ENCODE measurements at places on chromosomes 6 and 20.

DNA sequence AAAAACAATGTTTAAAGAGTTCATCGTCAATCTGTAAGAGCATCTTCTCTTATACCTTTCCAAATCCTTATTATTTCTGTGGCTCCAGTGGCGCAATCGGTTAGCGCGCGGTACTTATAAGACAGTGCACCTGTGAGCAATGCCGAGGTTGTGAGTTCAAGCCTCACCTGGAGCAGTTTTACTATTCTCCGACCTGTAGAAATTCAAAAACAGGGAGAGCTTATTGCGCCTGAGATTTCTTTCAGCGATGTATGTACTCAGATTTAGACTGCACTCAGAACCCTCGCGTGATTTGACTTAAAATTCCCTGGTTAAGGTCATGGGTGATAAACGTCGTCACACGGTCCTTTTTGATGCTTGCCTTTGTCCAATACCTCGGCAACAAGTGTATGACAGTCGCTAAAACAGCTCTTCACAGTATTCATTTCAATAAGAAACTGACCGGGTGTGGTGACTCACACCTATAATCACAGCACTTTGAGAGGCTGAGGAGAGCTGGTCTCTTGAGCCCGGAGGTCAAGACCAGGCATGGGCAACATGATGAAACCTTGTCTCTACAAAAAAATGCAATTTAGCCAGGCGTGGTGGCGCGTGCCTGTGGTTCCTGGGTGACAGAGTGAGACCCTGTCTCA lies 11.9 kb downstream of the GPX5 start:
- DNase-seq: no peak

DNA sequence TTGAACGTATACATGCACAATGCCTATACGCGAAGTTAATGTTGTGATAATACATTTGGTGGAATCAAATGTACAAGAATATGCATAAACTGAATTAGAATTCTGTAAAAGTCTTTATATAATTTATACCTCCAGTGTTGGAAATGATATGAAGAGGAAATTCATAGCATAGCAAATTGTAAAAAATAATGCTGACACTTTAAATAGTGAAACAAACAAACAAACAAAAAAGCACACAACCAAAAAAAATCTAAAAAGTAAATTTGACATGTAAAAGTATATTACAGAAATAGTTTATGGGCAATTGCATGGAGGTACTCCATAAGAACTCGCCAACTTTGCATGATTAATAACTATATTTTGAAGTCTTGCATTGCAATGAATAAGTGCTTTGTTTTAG lies 780.9 kb downstream of the TBC1D32 start:
- no peak for DNase-seq

- DNase-seq: no peak
These were observed 148.3 kb upstream of the IMPG1 start for GRCh38 chr6:76220805-76221204.

DNA sequence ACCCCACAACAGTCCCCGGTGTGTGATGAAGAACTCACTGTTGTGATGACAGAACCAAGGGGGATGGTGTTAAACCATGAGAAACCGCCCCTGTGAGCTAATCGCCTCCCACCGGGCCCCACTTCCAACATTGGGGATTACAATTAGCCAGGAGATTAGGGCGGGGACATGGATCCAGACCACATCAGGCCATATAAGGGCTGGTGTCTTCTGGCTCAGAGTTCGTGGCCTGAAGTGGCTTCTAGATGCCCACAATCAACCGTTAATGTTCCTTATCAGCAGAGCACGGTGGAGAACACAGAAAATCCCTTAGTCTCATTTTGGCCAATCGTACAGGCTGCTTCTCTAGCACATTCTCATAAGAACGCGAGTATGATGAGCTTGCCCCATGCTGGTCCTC lies 10.9 kb upstream of the MAS1 start:
- DNase-seq: no peak

DNA sequence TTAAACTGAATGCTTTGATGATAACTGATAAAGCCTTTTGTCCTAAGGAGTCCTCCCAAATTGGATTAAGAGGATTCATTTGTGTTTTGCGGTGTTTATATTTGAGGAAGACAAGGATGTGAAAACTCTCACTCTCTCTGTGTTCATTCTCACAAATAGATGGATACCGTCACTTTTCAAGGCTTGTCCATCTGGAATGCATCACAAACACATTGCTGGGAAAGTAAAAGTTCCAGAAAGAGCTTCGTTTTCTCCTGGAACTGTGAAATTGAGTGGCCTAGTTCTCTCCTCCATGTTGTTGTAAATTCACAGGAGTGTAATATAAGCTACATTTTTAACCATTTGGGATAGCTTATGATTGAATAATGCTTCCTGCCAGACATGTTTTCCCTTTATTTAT lies 581.6 kb upstream of the FLRT3 start:
- DNase-seq: no peak

- no peak for DNase-seq
These were observed 58.8 kb downstream of the ZBTB9 start for GRCh38 chr6:33513213-33513612.

DNA sequence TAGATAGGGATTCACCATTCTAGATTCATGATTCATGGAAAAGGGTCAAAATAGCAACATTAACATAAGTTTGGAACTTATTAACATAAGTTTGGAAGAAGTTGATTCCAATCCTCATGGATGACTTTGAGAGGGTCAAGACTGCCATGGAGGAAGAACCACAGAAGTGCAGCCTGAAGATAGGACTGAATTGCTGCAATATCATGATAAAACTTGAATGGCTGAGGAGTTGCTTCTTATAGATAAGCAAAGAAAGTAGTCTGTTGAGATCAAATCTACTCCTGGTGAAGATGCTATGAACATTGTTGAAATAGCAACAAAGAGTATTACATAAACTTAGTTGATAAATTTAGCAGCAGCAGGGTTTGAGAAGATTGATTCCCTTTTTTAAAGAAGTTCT lies 62.2 kb downstream of the GMDS start:
- no peak for DNase-seq

- no peak for DNase-seq
These were observed 111.4 kb upstream of the ARMC2 start for GRCh38 chr6:108736832-108737231.

DNA sequence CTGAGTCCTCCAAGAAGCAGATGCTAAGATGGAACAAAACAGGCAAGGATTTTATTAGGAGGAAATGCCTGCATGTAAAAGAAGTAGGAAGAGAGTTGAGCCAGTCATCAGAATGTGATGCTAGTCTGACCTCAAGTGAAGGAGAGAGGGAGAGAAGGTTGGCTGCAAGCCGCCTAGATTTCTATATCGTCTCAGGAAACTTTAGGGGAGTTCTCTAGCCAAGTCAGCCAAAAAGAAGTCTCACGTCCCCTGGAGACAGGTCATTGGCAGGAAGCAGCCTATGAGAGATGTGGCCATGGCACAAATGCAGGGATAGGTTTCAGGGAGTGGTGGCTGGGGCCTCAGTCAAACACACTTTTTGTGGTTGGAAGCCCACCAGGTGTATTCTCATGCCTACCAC lies 378.0 kb downstream of the CD109 start:
- DNase-seq: no peak

DNA sequence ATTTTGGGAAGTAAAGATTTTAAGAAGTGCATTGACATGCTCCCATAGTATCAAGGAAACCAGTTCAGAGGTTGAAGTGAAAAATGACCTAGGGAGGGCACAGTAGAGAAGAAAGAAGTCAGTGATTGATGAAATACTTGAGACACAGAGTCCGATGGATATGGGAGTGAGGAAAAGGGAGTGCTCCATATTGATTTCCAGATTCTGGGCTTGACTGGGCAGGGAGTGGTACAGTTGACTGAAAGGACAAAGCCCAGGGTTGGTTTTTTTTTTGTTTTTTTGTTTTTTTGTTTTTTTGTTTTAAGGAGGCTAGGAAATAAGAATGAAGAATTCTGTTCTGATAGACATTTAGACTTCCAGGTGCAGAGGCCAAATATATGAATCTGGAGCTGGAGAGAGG lies 86.7 kb upstream of the RIN2 start:
- no peak for DNase-seq

GRCh38 chr6:156199182-156199581 lies 578.0 kb upstream of the ARID1B start:
- no peak for DNase-seq

GRCh38 chr6:96992343-96992730 lies 67.8 kb downstream of the KLHL32 start:
- no peak for DNase-seq

DNA sequence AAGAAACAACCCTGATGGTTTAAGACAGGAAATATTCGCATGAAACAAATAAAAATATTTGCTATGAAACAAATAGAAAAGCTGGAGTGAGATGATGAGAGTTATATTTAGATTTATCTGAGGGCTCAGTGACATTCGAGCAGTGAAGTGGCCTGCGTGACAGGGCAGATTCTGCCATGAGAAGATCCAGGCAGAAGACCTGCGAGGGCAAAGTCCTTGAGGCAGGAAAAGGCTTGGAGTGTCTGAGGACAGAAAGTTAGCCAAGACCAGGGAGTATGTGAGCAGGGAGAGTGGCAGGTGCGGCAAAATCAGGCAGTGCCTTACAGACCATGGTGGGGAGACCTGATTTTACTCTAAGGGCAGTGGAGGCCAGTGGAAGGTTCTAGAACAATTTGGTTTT lies 66.9 kb upstream of the RIN2 start:
- DNase-seq: no peak

- peak; percentile 29 for DNase-seq
These were observed 86.5 kb upstream of the SCP2D1 start for GRCh38 chr20:18727032-18727508.

DNA sequence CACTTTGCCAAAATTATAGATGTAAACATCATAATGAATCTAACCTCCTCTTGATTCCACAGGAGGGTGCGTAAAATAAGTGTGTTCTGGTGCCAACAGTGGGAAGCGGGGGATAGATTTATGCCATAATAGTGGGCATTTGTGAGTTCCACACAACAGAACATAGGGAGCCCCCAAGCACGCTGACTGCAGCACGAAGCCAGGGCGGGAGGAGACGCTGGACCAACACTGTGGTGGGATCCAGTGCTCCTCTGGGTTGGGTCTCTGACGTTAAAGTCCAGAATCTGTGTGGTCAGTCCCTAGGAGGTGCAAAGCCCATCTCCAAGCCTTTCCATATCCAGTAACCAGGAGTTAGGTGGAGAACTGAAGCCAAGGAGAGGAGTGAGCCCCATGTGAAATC lies 1.8 kb upstream of the TTLL2 start:
- no peak for DNase-seq

DNA sequence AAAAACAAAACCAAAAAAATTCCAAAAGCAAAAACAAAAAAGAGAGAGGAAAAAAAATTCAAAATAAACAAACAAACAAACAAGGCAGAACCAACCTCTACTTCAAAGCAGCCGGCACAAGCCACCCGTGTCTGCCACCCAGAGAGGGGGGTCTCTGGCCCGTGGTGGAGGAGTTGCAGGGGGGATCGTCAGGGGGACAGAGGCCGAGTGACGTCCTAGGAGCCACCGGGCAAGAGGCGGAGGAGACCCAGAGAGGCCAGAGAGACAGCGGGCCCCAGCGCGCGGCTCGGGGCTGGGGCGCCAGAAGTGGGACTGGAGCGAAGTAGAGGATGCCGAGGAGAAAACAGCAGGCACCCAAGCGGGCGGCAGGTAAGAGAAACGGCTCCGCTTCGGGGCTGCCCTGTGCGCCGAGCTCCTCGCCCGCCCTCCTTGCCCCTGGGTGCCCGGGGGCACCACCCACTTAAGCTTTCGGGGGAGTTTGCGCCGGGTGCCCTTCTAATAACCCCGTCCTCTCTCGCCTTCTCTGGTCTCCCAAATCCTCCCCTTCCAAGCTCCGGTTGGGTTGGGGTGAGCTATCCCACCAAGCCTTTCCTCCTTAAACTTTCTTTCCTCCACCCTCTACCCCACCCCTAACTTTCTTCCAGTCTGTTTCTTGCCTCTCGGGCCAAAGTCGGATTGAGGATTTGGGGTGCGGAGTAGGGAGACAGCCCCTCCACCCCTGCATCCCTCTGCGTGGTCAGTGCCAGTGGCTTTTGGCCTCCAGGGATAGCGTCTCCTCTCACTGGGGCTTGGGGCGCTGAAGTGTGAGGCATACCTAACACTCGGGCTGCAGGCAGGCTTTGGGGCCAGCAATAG lies 1.0 kb downstream of the TSHZ2 start:
- DNase-seq: peak; percentile 19

GRCh38 chr6:85482905-85483700 lies 33.2 kb downstream of the NT5E start:
- peak; percentile 53 for DNase-seq

DNA sequence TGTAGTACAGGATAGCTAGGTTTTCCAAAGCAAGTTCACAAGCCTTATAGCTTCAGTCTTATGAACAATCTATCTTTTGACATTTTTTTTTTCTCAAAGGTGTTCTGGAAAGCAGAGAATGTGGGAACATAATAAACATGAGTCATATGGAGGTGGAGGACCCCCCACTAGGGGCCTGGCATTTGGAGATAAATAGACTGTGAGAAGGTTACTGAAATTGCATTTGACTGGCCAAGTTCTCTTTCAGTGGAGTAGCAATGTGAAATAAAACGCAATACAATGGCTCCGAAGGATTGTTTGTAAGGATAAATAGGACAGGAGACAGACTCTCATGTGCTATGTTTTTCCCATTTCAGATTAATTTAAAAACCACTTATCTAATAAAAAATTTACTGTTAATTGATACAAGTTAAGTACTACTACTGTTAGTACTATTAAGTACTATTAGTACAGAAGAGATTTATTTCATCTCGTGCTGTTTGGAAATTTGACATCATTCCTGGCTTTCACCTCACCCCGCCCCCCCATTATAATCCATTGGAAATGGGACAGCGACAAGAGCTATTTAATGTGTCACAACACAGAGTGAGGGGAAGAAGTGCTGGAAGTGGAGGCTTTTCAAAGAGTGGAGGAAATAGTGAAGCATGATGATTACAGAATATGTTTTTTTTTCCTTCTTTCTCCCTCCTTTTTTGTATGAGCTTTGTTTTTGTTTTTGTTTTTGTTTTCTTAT lies 122.6 kb upstream of the ID4 start:
- DNase-seq: no peak

DNA sequence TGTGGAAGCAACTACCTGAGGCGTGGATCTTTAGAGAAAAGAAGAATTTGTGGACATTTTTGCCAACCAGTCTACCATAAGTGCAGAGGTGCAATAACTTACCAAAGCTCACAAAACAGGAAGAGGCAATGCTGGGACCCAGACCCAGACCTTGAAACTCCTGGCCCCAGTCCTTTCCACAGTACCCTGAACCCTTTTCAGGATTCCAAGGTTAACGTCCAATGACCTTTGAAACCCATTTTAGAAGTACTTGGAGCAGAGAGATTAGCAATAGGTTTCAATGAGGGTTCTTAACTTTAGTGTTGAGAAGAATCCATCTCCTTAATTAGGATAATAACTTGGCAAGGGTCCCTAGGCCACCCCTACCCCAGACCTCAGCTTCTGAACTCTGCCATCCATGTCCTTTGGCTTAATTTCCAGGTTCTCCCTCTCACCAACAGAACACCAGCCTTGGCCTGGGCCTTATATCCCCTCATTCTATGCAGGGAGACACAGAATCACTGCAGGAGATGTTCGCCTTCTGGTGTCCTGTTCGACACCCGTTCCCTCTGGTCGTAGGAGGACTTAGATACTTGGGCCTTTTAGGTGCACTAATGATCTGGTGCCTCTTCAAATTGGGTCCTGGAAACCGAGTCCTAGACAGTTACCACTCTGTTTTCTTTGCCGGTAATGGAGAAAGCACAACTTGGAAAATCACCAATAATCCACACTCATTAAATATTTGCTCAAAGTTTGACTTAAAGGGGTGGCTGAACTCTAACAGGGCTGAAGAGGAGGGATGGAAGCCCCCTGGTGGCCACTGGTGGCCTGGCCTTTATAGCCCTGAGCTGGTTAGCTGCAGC lies 40.6 kb downstream of the ISM1 start:
- peak; percentile 31 for DNase-seq
